GM23248 (cell line): ENCODE measurements at places on chromosomes 16 and 17. TPM values are rescaled to one million over a fixed set of nuclear protein-coding genes. Genes with fewer than 3 reads are reported as not detected.

Gene ZFPM1
- 0.25 and 2.4 TPM in 2 replicates for total RNA-seq

Gene POLDIP2
- total RNA-seq: 80.1 and 92.7 TPM in 2 replicates

Gene KRTAP4-3
- not detected in 2 replicates for total RNA-seq

Gene KRT25
- not detected in 2 replicates for total RNA-seq

Gene SGSH
- total RNA-seq: 21.2 and 35.2 TPM in 2 replicates

Gene SMIM36
- total RNA-seq: not detected in 2 replicates

Gene TEX19
- not detected in 2 replicates for total RNA-seq

Gene FKBP10
- 750 and 759 TPM in 2 replicates for total RNA-seq

Gene IL4R
- 17.7 and 18.5 TPM in 2 replicates for total RNA-seq

Gene FOXJ1
- not detected in 2 replicates for total RNA-seq

Gene PABPN1L
- not detected in 2 replicates for total RNA-seq

Gene AGRP
- total RNA-seq: not detected in 2 replicates

Gene NPIPB13
- total RNA-seq: 2.5 and 4.0 TPM in 2 replicates

Gene SRR
- total RNA-seq: 24.2 and 26.3 TPM in 2 replicates

Gene DPEP3
- total RNA-seq: not detected in 2 replicates

Gene HP
- not detected in 2 replicates for total RNA-seq

Gene SCNN1G
- total RNA-seq: not detected in 2 replicates

Gene PCGF2
- total RNA-seq: 3.5 and 3.8 TPM in 2 replicates
